Activated CD4-positive, CD25-positive, alpha-beta regulatory T cell treated with anti-CD3 and anti-CD28 coated beads, Interleukin-2, amount 50 U/mL, for 72 hours (primary cell): ENCODE measurements at places on chromosomes 5 and 9.

GRCh38 chr5:141560725-141561483 lies 57.9 kb downstream of the DIAPH1 start:
- no peak for DNase-seq

DNA sequence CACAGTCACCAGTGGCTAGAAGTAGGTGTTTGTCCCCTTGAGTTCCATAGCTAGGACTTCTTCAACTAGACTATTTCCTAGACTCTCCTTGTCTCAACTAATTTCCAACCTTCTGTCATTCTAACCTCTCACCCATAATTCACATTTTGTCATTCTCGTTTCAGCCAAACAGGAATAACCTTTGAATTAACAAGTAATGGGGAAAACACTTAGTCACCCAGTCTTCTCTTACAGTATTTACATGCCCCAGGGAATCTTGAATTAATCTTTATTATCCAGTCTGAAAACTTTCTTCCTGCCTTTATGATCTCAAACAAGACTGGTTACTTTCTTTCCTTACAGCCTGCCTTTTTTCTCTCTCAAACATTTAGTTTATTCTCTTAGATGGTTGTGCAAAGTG lies 63.3 kb upstream of the RUSC2 start:
- no peak for DNase-seq

- no peak for DNase-seq
Measured at GRCh38 chr5:34474573-34475021, 181.5 kb upstream of the RAI14 start.

GRCh38 chr5:121974261-121974660 lies 12.5 kb downstream of the SRFBP1 start:
- no peak for DNase-seq
